ENCODE measurements at places on chromosomes 5 and 9. TPM values are rescaled to one million over a fixed set of nuclear protein-coding genes. Genes with fewer than 3 reads are reported as not detected.

DNA sequence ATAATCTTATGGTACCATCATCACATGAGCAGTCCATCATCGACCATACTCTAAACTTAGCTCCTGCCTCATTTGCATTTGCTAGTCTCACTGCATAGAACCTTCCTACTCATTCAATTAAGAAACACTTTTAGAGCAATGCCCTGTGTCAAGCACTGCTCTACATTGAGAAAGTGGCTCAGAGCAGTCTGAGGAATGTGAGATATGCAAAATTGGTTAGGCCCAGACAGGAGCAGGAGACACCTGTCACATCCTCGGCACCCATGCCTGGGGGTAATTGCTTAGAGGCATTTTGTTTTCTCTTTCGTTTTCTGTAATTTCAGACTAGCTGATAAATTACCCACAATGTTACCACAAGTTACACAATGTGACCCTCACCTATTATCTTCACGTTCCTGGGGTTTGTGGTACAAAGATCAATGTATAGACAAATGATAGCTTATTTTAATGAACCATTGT, 4.9 kb upstream of the RARS1 start:
- no peaks in the 10 kb centered on the region for H3K27me3 ChIP-seq
- DNase-seq = no peak
- H3K4me1 ChIP-seq = no peaks in the 10 kb centered on the region
- H3K4me3 ChIP-seq = no peak overlapping the region

- peak; percentile 70 for DNase-seq
- H3K36me3 ChIP-seq = peaks cover 4% of the 10 kb centered on the region
- peak overlapping the region; percentile 43 for H3K4me3 ChIP-seq
- H3K27ac ChIP-seq = no peak overlapping the region
These were observed 26.7 kb downstream of the NDUFS6 start for GRCh38 chr5:1827886-1828397.

GRCh38 chr5:61536922-61537321, 204.9 kb downstream of the ZSWIM6 start:
- peaks cover 27% of the 10 kb centered on the region for H3K36me3 ChIP-seq
- no peak for DNase-seq
- H3K27me3 ChIP-seq = no peaks in the 10 kb centered on the region
- no peaks in the 10 kb centered on the region for H3K4me1 ChIP-seq
- no peak overlapping the region for H3K27ac ChIP-seq
- no peak overlapping the region for H3K4me3 ChIP-seq

DNA sequence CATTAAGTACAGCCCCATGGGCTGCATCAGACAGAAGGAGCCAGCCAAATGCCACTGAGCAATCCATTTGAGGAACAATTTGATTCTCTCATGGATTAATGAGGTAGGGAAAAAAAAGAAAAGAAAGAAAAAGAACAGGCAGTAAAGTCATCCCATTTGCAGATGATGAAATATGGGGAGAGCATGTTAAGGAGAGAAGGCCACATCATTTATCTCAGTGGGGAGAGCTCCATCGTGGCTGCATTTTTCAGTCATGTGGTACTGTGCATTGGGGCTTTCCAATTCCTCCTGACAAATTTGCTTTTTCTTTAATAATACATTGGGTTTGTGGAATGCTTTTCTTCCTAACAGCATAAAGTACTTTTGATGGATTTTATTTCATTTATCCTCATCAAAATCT, 375.2 kb upstream of the TLE4 start:
- H3K27ac ChIP-seq = no peak overlapping the region
- no peak for DNase-seq
- H3K4me1 ChIP-seq = no peaks in the 10 kb centered on the region

DNA sequence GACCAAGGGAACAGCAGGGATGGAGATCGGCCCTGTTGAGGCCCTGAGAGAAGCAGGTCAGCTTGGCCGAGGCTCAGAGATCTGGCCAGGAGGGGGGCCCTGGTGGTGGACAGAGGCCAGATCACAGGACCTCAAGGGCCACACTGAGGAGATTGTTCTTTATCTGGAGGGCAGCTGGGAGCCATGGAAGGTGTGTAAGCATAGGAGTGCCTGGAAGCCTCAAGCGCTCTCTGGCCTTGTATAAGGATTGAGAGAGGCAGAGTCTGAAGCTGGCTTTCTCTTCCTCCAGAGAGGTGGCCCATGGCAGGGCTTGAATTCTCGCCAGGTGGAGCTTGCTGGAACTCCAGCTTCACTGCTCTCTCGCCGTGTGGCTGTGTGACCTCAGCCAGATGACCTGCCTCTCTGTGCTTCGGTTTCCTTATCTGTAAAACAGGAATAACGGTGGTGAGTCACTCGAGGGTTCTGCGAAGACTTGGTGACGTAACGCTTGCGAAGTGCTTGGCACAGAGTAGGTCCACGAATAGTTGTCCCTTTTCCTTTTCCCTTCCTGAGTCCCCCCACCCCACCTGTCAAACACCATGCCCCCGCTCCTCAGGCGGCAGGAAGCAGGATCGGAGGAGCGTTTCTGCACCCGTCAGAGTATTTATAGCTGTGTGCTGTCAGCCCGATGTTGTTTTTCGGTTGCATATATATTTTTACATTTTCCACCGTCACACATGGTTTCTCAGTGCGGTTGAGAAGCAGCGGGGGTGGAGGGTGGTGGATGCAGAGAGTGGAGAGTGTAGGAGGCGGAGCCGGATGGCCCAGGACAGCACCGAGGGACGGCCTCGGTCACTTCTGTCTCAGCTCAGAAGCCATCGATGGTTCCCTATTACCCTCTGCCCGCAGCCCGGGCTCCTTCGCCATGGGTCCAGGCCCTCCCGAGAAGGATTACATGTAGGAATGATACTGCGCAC, 17.0 kb upstream of the CRB2 start:
- H3K27ac ChIP-seq = no peak overlapping the region
- no peak for DNase-seq
- no peaks in the 10 kb centered on the region for H3K36me3 ChIP-seq

GRCh38 chr5:78607864-78608263, 40.7 kb downstream of the LHFPL2 start:
- peaks cover 7% of the 10 kb centered on the region for H3K4me1 ChIP-seq
- H3K27ac ChIP-seq = no peak overlapping the region
- DNase-seq = no peak
- no peaks in the 10 kb centered on the region for H3K27me3 ChIP-seq
- no peak overlapping the region for H3K4me3 ChIP-seq

GRCh38 chr9:17387565-17387964, 191.3 kb upstream of the SH3GL2 start:
- no peak overlapping the region for H3K4me3 ChIP-seq
- no peaks in the 10 kb centered on the region for H3K4me1 ChIP-seq
- no peaks in the 10 kb centered on the region for H3K36me3 ChIP-seq
- no peak overlapping the region for H3K27ac ChIP-seq
- no peaks in the 10 kb centered on the region for H3K27me3 ChIP-seq

DNA sequence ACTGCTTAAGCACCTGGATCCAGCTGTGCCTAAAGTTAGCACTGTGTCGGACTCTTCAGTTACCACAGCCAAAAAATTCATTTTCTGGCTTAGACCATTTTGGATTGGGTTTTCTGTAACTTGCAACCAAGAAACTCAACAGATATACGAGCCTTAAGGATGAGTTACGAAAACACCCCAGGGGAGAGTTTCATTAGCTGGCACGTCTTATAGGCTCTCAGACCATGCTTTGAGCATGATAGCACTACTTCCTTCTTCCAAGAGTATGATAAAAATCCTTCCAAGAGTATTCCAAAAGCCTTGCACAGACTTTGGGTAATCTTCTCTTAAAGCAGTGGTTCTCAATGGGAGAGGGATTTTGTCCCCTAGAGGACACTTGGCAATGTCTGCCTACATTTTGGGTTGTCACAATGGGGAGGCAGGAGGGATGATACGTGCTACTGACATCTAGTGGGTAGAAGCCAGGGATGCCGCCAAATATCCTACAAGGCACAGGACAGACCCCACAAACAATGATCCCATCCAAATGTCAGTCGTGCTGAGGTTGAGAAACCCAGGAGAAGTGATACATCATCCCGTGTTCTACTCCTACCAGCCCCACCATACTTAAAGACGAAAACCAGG, 64.8 kb downstream of the SMIM23 start:
- H3K27me3 ChIP-seq = no peaks in the 10 kb centered on the region
- no peak overlapping the region for H3K4me3 ChIP-seq
- H3K4me1 ChIP-seq = no peaks in the 10 kb centered on the region
- DNase-seq = peak; percentile 69
- no peak overlapping the region for H3K27ac ChIP-seq
- H3K36me3 ChIP-seq = peaks cover 6% of the 10 kb centered on the region

DNA sequence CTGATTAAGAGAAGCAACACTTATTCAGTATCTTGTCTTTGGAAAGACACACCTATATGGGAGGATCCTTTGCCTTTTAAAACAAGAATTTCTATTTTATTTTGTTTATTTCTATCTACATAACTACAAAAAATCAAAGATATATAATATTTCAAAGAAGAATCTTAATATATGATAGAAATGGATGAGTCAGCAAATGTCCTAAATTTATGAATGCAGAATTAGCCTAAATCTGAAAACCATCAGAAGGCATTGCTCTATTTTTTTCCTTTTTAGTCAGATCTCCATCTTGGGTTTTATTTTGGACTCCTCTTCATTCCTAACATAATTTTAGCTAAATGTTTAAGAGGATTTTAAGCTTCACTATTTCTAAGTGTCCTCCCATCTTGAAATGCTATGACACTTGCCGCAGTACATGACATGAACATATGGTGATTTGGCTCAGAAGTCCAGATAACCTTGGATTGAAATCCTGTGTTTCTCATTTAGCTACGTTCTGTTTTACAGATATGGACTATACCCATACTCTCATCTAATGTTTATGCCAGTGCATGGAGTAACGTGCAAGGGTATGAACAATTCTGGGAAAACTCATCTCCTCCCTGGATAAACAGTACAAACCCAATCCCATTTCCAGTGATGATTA, 1322.8 kb upstream of the DMAC1 start:
- no peaks in the 10 kb centered on the region for H3K36me3 ChIP-seq
- no peaks in the 10 kb centered on the region for H3K4me1 ChIP-seq
- no peak overlapping the region for H3K27ac ChIP-seq

DNA sequence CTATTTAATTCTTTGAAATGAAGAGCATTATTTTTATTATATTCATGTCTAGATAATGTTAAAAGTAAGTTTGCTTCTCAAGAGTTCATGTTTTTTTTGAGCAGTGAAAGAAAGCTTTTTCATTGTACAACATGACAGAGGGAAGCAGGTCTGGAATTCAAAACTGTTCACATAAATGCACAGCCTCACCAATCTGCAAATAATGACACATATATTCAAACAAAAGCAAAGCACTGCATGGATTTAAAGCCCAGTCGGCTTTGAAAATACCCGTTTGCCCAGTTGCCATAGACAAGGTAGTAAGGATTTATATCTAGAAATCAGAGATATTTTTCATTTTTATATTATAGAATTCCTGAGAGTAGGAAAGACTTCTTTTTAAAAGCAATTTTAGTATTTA, 201.8 kb downstream of the CD180 start:
- H3K4me1 ChIP-seq = no peaks in the 10 kb centered on the region
- H3K36me3 ChIP-seq = no peaks in the 10 kb centered on the region
- H3K27ac ChIP-seq = no peak overlapping the region

DNA sequence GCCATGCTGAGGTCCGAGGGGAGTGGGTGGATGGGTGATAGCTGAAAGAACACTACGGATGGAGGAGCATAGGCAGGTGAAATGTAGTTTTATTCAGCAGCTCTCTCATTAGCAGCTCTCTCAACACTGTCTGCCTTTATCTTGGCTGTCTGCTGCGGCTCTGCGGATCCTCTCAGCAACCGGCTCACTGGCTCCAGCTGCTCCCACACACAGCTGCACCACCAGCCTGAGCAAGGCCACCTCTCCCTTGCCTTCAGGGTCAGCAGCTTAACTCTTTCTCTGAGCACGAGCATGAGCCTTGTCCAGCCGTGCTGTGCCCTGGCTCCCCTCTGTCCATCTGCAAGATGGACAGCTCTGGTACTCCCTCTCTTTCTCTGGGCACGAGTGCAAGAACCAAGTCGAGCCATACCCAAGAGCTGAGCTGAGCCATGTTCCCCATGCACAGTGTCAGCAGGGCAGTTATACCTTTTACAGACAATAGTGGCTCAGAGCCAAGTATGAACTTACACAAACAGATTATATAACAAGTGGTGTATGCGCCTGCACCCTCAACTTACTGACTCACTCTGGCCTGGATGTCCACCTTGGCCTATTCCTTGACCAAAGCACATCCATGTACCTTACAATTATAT, 108.5 kb downstream of the MACIR start:
- H3K27ac ChIP-seq = no peak overlapping the region
- DNase-seq = no peak
- no peaks in the 10 kb centered on the region for H3K4me1 ChIP-seq
- H3K36me3 ChIP-seq = no peaks in the 10 kb centered on the region
- H3K4me3 ChIP-seq = no peak overlapping the region

DNA sequence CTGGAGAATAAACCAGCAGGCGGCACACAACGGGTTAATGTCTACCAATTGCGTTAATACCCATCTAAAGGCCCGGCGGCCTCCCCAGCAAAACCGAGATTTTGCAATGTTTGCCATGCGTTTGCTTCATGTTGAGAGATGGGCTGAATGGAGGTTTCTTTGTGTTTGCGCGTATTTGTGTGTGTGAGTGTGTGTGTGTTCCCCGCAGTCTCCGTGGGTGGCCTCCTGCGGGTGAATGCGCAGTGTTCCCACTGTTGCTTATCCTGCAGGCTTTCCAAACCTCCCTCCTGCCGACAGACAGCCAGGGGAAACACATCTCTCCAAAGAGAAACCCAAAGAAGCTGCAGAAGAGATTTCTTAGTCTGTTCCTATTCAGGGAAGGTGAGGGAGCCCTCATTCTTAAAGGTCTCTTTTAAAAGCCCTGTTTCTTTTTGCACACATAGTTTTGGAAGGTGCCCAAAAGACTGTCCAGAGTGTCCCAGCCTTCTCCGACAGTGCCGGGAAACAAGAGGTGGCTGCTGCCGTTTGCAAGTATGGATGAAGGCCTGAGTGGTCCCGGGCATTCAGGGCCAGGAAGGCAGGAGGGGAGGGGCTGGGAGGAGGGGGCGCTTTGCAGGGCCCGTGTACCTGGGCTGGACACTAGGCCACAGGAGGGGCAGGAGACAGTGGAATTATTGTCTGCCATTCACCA, 103.8 kb upstream of the ERCC6L2 start:
- DNase-seq = no peak
- no peak overlapping the region for H3K27ac ChIP-seq
- H3K4me3 ChIP-seq = peak overlapping the region; percentile 65
- no peaks in the 10 kb centered on the region for H3K27me3 ChIP-seq
- H3K36me3 ChIP-seq = no peaks in the 10 kb centered on the region

- no peaks in the 10 kb centered on the region for H3K4me1 ChIP-seq
- H3K27me3 ChIP-seq = no peaks in the 10 kb centered on the region
- no peak overlapping the region for H3K4me3 ChIP-seq
- no peak overlapping the region for H3K27ac ChIP-seq
- no peak for DNase-seq
These were observed 460.5 kb downstream of the CCDC171 start for GRCh38 chr9:16013366-16013765.

GRCh38 chr5:67612961-67613360, 416.4 kb upstream of the CD180 start:
- no peaks in the 10 kb centered on the region for H3K4me1 ChIP-seq
- no peak for DNase-seq
- H3K36me3 ChIP-seq = no peaks in the 10 kb centered on the region
- no peak overlapping the region for H3K4me3 ChIP-seq

Gene ANKRD31
- total RNA-seq = 0.13 TPM

Gene AGXT2
- total RNA-seq = not detected

Gene ADGRV1
- total RNA-seq = 55.4 TPM

Gene SLC25A48
- 0.66 TPM for total RNA-seq

Gene SLC34A1
- total RNA-seq = not detected

Gene PCDHGB5
- 3.8 TPM for total RNA-seq
